Stimulated activated CD4-positive, alpha-beta T cell treated with anti-CD3 and anti-CD28 coated beads, Interleukin-12 subunit alpha, Interleukin-12 subunit beta, amount 100 ng/mL, for 24 hours (primary cell): ENCODE measurements at places on chromosomes 5 and 9.
A peak's percentile ranks its signal among the peaks of the same experiment; 100 is the strongest.

- no peak for DNase-seq
These were observed 114.1 kb downstream of the PIK3R1 start for GRCh38 chr5:68329554-68330255.

GRCh38 chr5:143772621-143773020, 39.3 kb upstream of the HMHB1 start:
- no peak for DNase-seq

DNA sequence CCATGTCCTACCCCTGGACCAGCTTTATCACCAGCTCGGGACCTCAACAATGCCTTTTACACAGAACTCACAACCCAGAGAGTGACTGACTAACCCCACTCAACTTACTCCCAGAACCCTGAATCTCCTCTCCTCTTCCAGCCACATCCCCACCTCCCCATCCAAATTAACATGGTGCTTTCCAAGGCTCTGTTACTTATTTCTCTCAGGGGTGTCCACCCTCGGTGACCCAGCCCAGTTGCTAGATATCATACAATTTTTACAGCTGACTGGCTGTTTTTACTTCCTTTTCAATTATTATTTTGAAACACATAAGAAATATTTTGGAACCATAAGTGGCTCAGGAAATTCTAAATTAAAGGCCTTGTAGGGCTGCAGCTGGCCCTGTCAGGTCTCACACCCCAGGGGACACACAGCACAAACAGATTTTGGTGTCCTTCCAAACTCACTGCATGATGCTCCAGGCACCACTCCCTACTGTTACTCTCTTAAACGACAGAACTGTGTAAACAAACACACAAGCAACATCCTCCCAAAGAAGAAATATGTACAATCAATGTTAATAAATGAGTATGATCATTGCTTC, 180.6 kb downstream of the ADAMTS12 start:
- DNase-seq = no peak

DNA sequence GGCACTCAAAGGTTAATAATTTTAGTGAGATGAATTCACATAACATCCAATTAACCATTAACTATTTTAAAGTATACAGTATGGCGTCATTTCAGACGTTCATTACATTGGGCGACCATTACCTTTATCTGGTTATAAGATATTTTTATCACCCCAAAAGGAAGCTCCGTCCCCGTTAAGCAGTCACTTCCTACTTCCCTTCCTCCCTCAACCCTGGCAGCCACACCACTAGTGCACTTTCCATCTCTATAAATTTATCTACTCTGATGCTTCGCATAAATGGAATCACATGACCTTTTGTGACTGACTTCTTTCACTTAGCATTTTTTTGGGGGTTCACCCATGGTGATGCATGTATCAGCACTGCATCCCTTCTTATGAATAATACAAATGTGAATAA, 168.3 kb upstream of the PUM3 start:
- DNase-seq = no peak

- DNase-seq = no peak
These were observed 160.0 kb downstream of the CDH12 start for GRCh38 chr5:22693121-22693520.

GRCh38 chr5:154653764-154654485, 101.3 kb upstream of the LARP1 start:
- DNase-seq = no peak

GRCh38 chr9:137114613-137115393, at the start of gene DPP7:
Gene DPP7 (minus strand): TSS chr9:137114733. CDS start chr9:137114713, 20 bp downstream.
- peak; percentile 70 for DNase-seq

- no peak for DNase-seq
These were observed 16.8 kb downstream of the KLF4 start for GRCh38 chr9:107472581-107473340.

GRCh38 chr5:113089653-113090335, 113.2 kb downstream of the DCP2 start:
- DNase-seq = no peak

DNA sequence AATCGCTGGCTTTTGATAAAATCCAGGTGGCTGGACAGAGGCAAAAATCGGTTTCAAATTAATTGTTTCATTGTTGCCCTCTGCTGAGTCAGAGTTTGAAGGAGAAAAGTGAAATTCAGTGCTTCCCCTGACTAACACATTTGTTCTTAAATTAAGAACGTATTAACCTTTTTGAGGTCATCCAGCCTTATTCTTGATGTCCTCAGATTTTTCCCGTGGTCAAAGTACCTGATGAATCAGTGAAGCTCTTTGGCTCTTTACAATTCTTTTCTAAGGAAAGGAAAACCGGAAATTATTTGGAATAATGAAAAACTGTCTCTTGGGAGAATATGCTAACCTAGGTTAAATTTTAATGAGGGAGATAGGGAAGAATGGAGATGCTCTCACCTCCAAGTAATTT, 21.6 kb downstream of the OSMR start:
- no peak for DNase-seq

DNA sequence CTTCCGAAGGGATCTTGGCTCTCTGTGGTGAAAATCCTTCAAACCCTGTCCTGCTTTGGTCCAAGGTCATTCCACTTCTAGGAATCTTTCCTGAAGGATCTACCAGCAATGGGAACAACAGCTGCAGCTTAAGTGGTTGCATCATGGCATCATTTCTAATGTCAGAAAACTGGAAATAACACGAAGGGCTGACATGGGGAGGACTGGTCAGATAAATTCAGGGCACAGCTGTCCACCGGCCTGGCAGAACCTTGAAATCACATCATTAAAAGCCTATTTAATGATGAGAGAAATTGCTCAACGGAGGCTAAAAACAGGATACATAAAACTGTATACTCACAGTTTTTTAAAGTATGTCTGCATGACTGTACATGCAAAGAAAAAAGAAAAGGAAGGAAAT, 28.3 kb downstream of the OLFML2A start:
- no peak for DNase-seq

DNA sequence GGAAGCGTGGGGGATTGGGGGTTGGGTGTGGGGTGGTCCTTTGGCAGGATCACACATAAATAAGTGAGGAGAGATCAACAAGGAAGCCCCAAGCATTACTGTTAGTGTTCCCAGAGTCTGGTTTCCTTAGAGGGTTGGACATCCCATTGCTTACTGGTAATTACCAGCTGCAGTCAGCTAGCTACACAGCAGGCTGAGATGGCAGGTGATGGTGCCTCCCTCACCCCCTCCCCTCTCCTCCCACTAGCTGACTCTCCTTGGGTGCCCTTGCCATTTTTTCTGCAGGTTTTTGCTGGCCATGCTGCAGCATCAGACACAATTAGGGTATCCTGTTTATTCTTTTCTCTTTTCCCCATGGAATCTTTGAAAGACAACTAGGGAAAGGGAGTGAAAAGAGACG, 107.5 kb upstream of the TLR4 start:
- no peak for DNase-seq

- DNase-seq = no peak
These were observed 7.0 kb downstream of the TBC1D9B start for GRCh38 chr5:179900711-179901110.

DNA sequence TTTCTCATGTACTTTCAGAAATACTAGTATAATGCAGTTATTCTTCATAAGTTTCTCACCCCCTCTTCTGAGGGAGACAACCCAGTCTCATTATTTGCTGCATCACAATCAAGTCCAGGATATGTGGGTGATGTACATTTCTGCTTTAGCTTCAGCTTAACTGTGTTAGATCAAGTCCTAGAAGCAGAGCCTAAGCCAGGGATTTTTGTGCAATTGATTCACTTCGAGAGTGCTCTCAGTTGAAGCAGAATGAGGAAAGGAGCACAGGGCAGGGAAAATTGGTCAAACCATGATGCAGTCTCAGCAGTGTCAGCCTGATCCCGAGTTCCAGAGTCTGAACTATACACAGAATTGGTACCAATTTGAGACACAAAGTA, 15.1 kb downstream of the HNRNPK start:
- no peak for DNase-seq

GRCh38 chr9:8863886-8864544, 1064.4 kb upstream of the DMAC1 start:
- DNase-seq = no peak

- DNase-seq = no peak
These were observed 20.9 kb downstream of the WHRN start for GRCh38 chr9:114484215-114484853.

DNA sequence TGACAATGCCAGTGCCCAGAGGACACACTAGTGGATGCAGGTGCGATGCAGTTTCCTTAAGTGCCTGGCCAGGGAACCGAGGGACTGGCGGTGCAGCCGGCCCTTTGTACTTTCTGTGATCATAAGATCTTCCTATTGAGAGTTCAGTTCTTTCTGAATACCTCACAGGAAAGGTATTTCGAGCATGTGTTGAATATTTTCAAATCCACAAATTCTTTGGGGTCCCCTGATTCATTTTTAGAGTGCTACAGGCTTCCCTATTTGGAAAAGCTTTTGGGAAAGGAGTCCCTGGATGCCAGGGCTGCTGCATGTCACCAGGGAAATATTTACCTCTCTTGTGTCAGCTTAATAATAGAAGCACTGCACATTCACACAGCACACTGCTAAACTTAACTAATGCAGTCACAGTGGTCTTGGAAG, 281.5 kb downstream of the GADD45G start:
- DNase-seq = no peak

GRCh38 chr9:80797101-80797829, 892.1 kb downstream of the TLE1 start:
- no peak for DNase-seq

GRCh38 chr9:126162611-126163381, 163.8 kb upstream of the MVB12B start:
- DNase-seq = no peak

DNA sequence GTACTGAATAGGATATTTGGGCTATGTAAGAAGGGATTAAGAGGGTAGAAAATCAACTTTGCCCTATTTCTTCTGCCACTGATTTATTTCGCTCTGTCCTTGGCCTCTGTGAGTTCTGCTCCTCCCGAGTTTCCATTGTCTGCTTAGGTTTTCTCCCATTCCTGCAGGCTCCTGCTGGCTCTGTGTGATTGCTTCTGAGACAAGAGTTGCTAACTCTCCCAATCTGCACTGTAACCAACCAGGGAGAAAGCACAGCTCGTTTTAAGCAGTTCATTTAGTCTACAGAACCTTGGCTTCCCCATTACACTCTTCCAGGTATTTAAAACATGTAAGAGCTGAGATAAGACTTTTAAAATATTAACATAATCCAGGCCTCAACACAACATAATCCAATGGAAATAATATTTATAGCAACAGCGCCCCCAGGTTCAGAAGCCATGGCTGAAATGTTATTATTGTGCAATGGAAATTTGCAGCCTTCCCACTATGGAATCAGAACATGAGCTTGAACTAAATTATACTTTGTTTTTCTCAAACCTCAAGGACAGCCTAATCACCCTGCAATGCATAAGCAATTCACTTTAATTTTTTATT, 203.5 kb downstream of the ERCC6L2 start:
- no peak for DNase-seq

- DNase-seq = no peak
These were observed 41.9 kb upstream of the SPATA31C2 start for GRCh38 chr9:88180081-88180765.

DNA sequence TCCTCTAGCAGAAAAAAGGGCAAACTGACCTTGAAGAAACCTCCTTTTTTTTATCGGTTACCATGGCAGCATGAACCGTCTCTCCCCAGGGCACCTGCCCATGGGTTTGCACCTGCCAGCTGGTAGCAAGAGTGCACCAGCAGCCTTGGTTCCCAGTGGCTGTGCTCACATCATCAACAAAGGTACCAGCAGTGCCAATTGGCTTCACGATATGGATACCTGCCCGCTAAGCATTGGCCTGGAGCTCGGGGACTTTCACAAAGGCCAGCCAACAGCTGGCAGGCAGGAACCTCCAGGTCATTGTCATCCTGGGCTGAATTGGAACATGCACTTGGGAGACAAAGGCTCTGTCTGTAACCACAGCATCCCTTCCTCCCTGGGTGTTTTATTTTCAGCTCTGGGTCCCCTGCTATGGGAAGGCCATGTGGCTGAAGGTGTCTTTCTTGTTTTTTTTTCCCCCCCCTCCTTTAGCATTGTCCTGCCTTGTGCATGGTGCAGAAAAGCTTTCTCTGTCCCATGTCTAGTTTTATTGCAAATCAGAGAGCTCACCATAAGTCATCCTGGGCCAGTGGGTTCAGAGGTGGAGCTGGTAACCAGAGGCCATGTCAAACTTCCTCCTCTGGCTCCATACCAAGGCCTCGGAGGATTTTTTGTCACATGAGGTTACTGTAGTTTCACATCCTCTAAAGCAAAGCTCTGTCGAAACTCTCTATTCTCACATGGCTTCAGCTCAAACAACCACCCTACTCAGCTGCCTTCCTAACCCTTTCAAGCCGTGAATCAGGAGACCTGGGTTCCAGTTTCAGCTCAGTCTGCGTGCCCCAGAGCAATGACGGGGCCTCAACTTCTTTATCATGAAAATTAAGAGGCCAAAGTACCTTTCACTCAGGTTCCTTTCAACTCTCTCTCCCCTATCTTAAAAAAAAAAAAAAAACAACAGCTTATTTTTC, 145.5 kb upstream of the MAP3K1 start:
- peak; percentile 34 for DNase-seq

DNA sequence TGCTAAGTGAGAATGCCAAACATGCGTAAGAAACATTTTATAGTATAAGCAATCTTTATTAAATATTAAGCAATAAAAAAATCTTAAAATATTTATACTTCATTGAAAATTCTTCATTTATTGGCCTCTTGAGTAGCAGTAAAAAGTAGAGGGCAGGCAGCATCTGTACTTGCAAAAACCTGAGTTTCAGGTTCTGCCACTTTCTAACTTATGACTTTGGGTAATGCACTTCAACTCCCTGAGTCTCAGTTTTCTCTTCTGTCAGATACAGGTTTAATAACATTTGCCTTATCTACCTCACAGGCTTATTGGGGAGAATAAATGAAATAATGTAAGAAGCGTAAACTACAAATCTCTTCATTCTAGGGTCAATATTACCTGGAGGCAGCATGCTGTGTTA, 19.8 kb upstream of the MCTP1 start:
- DNase-seq = no peak

DNA sequence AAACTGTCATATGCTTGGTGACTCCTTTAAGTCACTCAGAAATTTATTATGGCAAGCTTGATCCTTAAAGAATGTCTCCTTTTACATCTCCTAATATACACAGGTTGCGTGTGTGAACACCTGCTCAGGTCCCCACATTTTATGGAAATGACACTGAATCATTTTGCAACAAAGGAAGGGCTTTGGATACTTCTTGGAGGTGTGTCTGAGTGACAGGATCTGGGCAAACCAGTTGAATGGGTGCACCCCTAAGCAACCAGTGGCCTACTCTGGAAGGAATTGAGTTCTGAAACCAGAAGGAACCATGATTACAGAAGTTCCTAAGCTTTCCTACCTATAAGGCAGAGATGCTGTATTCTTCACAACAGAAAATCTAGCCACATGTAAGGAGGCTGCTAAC, 483.9 kb upstream of the KLF4 start:
- DNase-seq = no peak
